ENCODE measurements at places on chromosomes 2 and 18.

GRCh38 chr18:41886126-41886807 lies 68.8 kb upstream of the PIK3C3 start:
- DNase-seq = no peak

DNA sequence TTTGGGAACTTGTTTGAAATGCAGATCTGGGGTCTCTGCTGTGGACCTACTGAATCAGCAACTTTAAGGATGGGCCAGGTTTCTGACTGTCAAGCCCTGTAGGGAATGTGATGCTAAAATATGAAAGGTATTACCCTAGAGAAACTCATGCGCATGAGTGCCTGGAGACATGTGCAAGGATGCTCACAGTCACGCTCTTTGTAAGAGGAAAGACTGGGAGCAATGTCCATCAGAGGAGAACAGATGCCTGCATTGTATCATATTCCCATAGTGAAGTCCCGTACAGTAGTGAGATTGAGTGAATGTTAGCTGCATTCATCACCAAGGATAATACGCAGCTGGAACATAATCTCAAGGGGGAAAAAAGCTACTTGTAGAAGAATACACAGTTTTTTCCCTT lies 14.1 kb downstream of the ZNF407 start:
- DNase-seq = no peak

- DNase-seq = no peak
Measured at GRCh38 chr2:183259921-183260320, 135.7 kb downstream of the NUP35 start.

DNA sequence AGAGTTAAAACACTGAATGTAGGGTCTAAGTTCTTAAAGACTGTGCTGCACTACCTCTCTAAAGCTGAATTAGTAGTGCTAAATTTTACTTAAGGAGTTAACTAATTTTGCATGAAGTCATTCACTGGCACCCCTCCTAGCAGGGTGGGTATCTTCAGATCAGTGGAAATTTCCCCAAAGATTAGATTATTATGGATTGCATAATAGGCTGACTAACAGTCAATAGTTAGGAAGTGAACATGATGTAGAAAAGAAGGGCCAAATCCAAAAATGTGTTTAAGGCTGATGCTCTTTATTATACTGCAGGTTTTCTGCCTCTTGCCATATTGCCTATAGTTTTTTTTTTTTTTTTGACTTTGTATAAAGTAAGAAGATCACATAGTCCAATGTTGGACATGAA lies 5.2 kb downstream of the ZNF638 start:
- no peak for DNase-seq

GRCh38 chr2:107808959-107809358 lies 17.7 kb upstream of the RGPD4 start:
- DNase-seq = no peak

DNA sequence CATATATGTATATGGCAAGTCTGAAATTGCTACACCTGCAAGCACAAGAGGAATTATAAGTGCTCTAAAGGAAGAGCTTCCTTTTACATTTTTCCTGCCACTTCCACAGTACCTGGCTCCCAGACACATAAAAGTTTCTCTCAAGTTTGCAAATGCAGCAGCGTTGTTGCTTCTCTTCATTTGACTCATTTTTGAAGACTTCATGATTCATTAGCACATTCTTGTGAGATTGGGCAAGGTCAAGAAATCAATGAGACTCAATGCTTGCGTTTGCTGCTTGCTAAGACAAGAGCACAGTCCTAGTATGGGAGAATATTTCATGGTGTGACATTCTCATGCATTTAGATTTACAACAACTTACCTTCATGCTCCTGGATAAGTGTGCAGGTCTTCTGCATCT lies 42.6 kb upstream of the PDCL3 start:
- no peak for DNase-seq

GRCh38 chr18:78687736-78688135 lies 291.9 kb upstream of the SALL3 start:
- no peak for DNase-seq

DNA sequence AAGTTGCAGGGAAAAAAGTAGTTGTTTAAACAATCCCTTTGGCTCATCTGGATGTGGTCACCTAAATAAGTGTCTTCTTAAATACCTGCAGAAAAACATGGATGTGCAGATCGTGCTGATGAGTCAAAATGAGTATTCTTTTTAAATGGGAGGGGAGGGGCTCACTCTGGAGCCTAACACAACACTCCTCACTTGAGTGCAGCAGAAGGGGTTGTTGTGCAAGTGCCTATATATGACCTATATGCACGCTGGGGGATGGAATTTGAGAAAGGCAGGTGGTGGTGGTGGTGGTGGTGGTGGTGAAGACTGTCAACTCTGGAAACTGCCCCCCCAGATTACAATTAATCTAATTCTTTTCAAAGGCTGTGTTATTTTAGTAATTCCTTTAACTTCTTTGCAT lies 77.9 kb upstream of the FAM124B start:
- no peak for DNase-seq

DNA sequence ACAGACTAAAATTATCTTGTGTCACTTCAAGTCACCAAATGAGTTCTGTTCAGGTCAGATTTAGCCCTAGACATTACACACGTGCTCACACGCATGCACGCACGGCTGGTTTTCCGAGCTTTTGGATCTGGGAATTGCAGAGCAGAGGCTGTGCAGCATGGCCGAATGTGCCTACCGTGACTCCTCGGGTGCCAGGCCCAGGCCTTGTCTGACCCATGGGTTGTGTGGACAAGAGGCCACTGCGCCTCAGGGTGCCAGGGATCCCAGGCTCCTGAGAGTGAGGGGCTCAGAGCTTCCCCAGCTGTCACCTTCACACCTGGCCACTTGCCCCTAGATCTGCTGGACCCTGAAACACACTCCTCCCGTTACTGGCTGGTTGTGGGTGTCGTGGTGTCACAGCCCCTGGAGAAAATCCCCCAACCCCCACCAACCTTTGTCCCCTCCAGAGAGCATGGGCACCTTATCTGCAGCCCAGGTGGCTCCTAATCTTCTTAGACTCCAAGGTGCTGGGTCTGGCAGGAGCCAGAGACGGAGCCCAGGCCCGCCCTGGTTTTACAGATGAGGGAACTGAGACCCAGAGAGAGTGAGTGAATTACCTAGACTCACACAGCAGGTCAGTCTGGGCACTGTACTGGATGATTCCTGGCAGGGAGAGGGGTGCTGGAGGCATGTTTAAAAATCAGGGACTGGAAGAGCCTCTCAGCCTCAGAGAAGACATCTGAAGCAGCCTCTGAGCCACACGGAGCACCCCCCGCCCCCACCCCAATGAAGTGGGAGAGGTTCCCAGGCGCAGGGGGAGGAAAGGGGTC lies 56.8 kb downstream of the ATOH8 start:
- no peak for DNase-seq

DNA sequence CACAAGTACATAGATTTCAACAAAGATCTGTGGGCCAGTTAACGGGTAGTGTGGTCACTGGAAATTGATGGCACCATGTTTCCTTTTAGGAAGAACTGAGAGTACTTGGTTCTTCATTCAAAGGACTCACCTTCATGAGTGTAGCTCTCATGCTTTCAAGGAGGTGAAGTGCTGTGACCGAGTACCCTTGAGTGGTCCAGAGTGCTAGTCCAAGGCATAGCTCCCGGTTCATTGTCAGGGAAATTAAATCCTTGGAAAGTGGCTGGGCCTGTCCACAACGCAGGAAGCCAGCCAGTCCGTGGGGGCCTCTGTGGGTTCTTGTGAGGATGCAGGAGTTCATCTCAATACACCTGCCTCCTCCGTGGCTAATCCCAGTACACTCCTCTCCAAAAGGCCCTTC lies 295.1 kb downstream of the GALR1 start:
- no peak for DNase-seq

DNA sequence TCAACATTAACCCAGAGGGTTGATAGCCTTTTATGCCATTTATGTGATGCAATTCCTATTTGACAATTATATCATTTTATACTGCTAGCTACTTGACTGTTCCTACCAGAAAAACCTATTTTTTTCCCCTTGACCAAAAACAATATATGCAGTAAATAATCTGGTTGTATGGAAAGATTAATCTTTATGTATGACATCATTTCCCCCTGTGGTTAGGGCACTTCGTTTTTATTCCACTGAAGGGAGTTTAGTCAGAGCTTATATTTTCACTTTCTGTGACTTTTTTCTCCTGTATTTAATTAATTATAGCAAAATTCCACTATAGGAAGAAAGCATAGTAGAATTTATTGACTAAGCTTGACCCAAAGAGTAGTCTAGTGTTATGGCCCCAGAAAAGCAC lies 107.6 kb downstream of the HAUS1 start:
- DNase-seq = no peak

GRCh38 chr2:15858466-15858865 lies 81.9 kb upstream of the MYCN start:
- no peak for DNase-seq

DNA sequence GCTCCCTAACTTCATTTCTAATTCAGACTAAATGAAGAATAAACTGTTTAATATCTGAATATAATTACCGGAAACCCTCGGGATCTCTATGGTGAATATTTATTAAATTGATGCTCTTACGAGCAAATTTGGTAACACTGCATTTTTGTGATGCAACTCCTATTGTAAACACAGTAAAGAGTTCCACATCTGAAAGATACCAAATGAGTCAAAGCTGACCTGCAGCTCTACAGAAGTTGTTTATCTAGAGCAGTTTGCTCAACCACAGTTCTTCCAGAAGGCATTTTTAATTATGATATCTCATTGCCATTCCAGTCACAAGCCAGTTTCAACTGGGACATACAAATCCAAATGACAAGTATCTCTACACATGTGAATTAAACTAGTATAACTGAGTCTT lies 129.7 kb downstream of the PKP4 start:
- DNase-seq = no peak

DNA sequence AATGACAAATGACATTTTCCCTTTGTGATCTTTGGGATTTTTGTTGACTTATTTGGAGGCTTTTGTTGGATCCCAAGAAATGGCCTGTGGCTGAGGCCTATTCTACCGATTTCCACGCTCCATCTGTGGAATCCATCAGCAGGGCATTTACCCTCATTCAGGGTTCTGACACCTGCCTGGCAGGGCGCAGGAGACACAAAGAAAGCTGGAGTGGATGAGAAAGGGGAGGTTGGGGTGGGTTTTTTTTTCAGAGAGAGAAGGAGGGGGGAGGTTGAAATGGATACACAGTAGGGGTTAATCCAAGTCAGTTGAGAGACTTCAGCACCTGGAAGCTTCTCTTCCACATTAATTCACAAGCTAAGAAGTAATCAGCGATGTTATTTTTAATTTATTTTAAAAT lies 59.7 kb downstream of the PAX3 start:
- DNase-seq = no peak

DNA sequence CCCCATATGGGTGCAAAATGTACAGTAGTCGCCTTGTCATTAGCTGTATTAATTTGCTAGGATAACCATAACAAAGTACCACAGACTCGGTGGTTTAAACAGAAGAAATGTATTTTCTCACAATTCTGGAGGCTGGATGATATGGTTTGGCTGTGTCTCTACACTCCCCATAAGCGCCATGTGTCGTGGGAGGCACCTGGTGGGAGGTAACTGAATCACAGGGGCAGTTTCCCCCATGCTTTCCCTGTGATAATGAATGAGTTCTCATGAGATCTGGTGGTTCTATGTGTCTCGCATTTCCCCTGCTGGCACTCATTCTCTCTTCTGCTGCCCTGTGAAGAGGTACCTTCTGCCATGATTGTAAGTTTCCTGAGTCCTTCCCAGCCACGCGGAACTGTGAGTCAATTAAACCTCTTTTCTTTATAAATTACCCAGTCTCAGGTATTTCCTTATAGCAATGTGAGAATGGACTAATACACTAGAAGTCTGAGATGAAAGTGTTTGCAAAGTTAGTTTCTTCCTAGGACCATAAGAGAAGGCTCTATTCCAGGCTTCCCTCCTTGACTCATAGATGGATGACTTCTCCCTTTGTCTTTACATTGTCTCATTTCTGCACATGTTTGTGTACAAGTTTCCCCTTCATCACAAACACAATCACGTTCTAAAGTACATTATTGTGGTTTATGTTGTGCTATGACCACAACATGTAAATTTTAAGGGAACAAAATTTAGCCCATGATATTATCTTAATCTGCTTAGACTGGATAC lies 1442.6 kb downstream of the SUCLG1 start:
- DNase-seq = no peak

DNA sequence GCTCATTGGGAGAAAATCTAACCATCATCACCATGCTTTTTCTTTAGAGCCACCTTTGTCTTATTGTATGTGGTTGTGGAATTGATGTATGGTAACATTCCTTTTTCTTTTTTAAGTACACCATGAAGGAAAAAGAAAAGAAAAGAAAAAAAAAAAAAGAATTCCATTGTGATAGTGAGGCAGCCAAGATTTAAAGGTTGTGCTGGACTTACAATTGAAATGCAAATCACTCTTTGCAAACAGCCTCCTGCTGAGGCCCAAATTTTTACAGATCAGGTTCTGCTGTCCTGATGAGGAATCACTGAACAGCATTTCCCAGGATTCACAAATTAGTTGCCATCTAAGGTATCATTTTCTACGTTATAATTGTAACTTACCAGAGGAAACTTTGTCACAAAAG lies 1101.0 kb upstream of the FANCL start:
- DNase-seq = no peak

GRCh38 chr2:97901862-97902261 lies 93.9 kb downstream of the TMEM131 start:
- no peak for DNase-seq

- no peak for DNase-seq
Measured at GRCh38 chr2:124149571-124149970, 124.5 kb downstream of the CNTNAP5 start.

- no peak for DNase-seq
Measured at GRCh38 chr18:12369211-12369610, 7.8 kb downstream of the AFG3L2 start.

GRCh38 chr18:11052800-11053199 lies 96.6 kb downstream of the PIEZO2 start:
- DNase-seq = no peak

DNA sequence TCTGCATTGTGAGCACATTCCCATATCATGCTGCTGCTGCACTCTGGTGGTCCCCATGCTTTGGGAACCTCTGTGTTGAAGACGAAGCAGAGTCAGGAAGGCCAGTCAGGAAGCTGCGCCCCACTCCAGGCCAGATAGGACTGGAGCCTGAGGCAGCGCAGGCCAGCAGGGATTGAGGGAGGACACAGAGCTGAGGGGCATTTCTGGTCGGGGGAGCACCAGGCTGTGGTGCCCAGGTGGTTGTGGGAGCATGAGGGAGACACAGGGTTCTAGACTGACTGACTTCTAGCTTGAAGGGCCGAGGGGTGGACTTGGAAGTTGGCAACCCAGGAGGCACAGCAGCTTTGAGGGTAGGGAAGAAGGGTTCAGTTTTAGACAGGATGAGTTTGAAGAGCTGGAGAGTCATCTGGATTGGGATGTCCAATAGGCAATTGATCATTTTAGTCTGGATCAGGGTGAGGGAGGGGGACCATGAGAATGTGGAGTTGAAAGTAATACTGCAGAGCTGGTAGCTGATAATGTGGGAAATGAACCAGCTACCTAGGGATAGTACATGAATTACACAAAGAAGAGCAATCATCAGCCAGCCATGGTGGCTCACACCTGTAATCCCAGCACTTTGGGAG lies 1.4 kb upstream of the ACTG2 start:
- DNase-seq = no peak

- DNase-seq = no peak
Measured at GRCh38 chr18:76571689-76572088, 76.6 kb upstream of the ZNF516 start.

- DNase-seq = no peak
Measured at GRCh38 chr2:66805016-66805865, 370.3 kb downstream of the MEIS1 start.

GRCh38 chr2:37880551-37880950 lies 44.5 kb upstream of the RMDN2 start:
- DNase-seq = no peak

GRCh38 chr2:105143467-105144151 lies 97.9 kb upstream of the GPR45 start:
- peak; percentile 65 for DNase-seq
